ENCODE measurements at places on chromosomes 7 and 10.
A peak's percentile ranks its signal among the peaks of the same experiment; 100 is the strongest.

DNA sequence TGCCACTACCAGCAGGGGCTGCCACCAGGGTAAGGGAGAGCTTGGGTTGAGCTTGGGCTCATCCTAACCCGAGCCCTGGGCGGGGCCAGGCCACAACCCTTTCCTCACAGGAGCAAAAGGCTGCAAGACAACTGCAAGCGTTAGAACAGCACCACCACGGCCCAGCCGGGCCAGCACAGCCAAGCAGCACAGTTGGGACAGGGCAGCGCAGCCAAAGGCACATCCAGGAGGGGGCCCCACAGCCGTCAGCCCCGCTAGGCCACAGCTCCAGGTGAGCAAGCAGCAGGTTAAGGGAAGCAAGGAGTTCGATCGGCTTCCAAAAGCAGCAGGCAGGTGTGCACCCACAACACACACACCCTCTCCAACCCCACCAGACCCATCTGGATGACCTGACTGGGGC is 7.0 kb upstream of the NDST2 start:
- DNase-seq: no peak

DNA sequence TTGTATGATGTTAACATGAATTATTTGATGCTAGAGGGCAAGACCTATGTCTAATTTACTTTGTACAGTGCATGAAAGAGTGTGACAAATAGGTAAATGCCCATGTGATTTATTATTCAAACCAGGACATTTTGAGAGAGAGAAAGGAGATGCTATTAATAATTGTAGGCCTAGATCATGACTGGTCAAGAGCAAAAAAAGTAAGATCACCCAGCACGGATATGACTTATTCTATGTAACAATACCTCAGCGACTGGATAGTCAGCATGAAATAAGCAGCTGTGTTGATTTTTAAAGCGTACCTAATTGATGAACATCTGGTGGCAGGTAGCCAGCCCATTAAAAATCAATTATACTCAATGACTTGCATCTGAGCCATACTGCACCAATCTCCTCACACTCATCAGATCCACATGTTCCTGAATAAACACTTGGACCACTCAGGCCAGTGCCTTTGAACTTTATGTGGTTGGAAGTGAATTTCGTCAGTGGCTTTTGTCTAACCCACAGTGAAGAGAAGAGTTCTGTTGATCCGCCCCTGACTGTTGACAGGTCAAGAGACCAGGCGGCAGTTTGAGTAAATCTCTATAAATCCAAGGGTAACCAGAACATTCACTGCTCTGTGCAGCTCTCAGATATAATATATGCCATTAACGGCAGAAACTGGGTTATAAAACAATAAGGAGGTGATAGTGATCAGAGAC is 435.3 kb downstream of the MDFIC start:
- no peak for DNase-seq

DNA sequence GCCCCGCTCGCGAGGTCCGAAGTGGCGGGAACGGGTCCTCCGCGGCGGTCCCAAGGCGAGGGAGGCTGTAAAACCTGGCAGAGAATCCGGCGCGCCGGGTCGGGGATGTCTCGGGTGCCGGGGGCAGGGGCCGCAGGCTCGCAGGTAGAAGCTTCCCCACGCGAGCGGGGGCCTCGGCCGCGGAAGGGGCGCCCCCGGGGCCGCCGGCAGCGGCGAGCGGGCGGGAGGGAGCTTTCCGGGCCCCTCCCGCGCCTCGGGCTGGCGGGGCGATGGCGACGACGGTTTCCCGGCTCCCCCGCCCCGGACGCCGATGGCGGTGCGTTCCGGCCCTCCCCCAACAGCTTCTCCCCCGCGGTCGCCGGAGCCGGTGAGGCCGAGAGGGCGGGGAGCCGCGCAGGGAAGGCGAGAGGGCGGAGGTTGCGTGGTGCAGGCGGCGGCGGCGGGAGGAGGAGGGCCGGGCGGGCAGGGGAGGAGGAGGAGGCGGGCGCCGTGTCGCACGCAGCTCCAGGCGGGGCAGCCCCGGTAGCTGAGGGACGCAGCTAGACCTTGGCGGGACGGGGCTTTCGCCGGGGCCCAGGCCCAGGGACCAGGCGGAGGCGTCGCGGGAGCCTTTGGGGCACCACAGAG is at the start of gene CUL1:
CUL1 (plus strand) TSS at position 507 of the 627 bp plus-strand sequence. CDS start 31,220 bp downstream, outside the sequence.
- peak; percentile 83 for DNase-seq

GRCh38 chr10:22765660-22766547 is 51.5 kb upstream of the PIP4K2A start:
- DNase-seq: no peak

DNA sequence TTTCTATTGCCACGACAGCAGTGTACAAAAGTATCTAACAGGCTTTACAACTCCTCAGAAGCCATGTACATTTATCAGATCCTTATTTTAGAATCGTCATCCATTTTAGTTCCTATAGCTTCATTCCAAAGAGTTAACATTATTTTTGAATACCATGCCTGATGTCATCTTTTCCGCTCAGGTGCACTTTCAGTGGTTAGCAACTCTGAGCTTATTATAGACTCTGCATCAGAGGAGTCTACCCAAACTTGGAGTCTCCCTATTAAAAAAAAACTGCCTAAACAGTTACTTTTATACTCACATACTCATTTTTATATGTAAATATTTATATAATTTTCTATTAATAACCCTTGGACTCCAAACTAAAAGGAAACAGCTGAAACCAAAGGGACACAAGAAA is 31.6 kb upstream of the PRSS37 start:
- no peak for DNase-seq

GRCh38 chr10:80319318-80319717 is 29.9 kb upstream of the MAT1A start:
- DNase-seq: no peak

Measured in T-helper 2 cell treated with Interferon-gamma antibody and Interleukin-4, amounts not matched to agents 5 μg/mL and 100 μg/mL, for 36 hours (primary cell).